ENCODE measurements at places on chromosomes 13 and 19. TPM values are rescaled to one million over a fixed set of nuclear protein-coding genes. Genes with fewer than 3 reads are reported as not detected.

KCNN4 gene
- total RNA-seq, result 1.4 TPM

EDNRB gene
- not detected for total RNA-seq

ZNF442 gene
- total RNA-seq, result 4.3 TPM

TTYH1 gene
- not detected for total RNA-seq

APOC4 gene
- total RNA-seq, result not detected

NFIC gene
- 13.3 TPM for total RNA-seq

CBY2 gene
- 0.07 TPM for total RNA-seq

TMIGD2 gene
- not detected for total RNA-seq

FUT1 gene
- total RNA-seq, result 30.4 TPM

RASGRP4 gene
- not detected for total RNA-seq

ATP4B gene
- total RNA-seq, result not detected

SMIM17 gene
- total RNA-seq, result 0.34 TPM

CEACAM20 gene
- total RNA-seq, result not detected

PGLYRP2 gene
- total RNA-seq, result not detected

RFX1 gene
- total RNA-seq, result 1.7 TPM

All from nasal cavity respiratory epithelium epithelial cell of viscerocranial mucosa (primary cell).